Activated B cell treated with CpG ODN at 0.5 μM for 24 hours (primary cell): ENCODE measurements at places on chromosomes 1 and 21.
A peak's percentile ranks its signal among the peaks of the same experiment; 100 is the strongest.

- DNase-seq = no peak
These were observed 704 bp downstream of the WDR4 start for GRCh38 chr21:42878678-42878992.

DNA sequence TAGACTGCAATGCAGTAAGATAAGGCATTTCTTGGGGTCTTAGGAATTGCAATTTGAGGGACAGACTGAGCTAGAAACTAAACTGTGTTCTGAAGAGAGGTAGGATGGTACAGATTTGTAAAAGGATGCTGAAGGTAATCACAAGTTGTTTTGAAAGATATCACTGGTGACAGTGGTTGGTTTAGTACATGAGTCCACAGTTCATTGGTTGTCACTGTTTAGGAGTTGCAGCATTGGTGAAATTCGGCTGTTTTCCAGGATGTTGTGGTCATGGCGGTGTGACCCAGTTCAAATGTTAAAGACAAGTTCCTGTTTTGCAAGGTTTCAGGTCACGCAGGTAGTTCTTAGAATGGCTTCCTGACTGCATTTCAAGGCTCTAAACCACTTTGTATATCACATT lies 292.8 kb upstream of the B3GALT2 start:
- peak; percentile 19 for DNase-seq

DNA sequence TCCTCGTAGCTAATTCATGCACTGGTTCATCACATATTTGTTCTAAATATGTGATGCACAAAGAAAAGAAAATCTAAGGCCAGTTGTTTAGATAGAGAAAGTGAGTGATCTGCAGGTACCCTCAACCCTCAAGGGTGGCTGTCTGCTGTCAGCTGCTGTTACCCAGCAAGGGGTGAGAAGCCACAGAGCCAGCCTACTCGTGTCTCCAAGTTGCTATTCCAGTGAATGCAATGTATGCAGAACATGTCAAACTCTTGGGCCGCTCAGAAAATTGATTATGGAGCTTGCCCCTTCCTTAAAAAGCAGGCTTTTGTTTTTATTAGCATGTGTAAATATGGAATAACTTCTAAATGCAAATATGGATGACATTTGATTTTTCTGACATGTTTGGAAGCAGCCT lies 336.3 kb upstream of the ST6GALNAC5 start:
- no peak for DNase-seq

- DNase-seq = no peak
These were observed 558 bp upstream of the BTG3 start for GRCh38 chr21:17613242-17613676.

DNA sequence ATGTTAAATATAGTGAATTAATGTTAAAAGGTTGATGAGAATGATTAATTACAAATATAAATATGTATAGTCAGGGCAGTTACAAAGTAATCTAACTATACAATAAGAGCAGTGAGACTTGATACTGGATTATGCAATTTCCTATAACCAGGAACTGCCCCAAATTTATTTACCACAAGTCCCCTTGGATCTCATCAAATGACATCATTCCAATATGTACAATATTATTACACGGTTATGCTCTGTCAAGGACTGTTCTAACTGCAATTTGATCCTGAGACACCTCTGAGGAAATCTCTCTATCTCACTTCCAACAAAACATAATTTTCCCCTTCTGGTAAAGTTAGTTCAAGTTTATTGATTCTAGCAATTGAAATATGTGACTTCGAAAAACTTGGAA lies 917.6 kb downstream of the NCAM2 start:
- DNase-seq = no peak

- DNase-seq = no peak
These were observed 8.1 kb upstream of the PRELP start for GRCh38 chr1:203467550-203467921.

GRCh38 chr1:37325509-37326437 lies 148.6 kb upstream of the ZC3H12A start:
- no peak for DNase-seq

DNA sequence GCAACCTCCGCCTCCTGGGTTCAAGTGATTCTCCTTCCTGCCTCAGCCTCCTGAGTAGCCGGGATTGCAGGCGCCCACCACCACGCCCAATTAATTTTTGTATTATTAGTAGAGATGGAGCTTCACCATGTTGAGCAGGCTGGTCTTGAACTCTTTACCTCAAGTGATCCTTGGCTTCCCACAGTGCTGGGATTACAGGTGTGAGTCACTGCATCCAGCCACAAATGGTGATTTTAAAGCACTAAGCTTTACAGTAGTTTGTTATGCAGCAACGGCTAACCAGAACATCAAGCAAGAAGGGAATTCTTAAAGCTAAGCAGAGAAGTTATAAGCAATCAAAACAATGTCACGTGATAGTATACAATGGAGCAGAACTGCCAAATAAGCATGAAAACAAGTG lies 65.7 kb downstream of the NVL start:
- DNase-seq = no peak

DNA sequence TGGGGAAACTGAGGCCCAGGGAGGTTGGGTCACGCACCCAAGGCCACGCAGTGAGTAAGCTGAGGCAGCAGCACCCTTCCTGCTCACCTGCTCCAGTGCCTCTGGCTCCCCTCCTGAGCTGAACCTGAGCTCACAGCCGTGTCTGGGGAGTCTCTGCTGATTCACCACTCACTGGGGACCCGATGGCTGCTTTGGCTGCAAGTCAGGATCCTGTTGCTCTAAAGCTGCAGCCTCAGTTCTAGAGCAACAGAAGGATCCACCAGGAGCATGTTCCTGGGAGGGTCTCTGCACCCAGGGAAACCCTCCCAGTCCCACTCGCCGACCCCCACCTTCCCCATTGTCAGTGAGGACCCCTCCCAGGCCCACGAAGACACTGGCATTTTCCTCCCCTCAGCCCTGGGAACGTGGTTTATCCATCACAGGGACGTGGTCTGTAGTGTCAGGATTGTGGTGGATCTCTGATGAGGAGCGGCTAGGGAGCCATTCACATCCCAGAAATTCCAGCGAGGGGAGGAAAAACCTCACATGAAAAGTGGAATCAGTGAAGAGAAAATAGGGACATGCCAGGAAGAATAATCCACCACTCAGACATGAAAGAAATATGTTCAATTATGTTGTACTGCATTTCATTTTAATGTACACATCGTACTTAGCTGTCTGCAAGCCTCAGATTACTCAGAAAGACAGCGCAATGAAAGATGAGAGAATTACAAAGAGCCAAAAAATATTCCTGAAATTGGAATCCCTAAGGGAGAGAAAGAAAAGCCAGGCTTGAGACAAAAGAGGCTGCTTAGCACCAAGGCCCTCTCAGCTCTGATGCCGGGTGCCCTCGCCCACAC lies 447.2 kb downstream of the MATN1 start:
- no peak for DNase-seq

- peak; percentile 64 for DNase-seq
These were observed at the start of gene LAPTM5 for GRCh38 chr1:30757352-30758120. TSS of gene LAPTM5 (minus strand) at chr1:30757774. CDS start at chr1:30757745, 29 bp downstream.
